ENCODE measurements at places on chromosomes 1 and 21. TPM values are rescaled to one million over a fixed set of nuclear protein-coding genes. Genes with fewer than 3 reads are reported as not detected.

The GRHL3 gene
- polyA plus RNA-seq: 10.4 TPM

The RTCA gene
- 36.7 TPM for polyA plus RNA-seq

The DMBX1 gene
- not detected for polyA plus RNA-seq

The RPL5 gene
- 2,742 TPM for polyA plus RNA-seq

The TFF2 gene
- polyA plus RNA-seq: not detected

DNA sequence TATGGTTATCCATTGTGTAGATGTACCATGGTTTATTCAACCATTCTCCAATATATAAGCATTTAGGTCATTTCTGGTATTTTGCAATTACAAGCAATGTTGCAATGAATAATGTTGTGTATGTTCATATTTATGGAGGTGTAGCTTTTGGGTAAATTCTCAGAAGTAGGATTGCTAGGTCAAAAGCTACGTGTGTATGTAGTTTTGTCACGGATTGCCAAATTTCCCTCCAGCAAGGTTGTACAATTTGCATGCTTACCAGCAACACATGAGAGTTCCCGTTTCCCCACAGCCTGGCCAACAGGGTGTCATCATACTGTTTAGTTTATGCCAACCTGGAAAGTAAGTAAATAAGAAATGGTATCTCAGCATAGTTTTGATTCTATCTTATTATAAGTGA is 36.3 kb downstream of the IGSF5 start:
- DNase-seq: no peak

- DNase-seq: peak; percentile 83
Observed at GRCh38 chr1:30379684-30380624, 343.4 kb downstream of the MATN1 start.

GRCh38 chr1:108316545-108316944 is 72.7 kb upstream of the NBPF4 start:
- no peak for DNase-seq

DNA sequence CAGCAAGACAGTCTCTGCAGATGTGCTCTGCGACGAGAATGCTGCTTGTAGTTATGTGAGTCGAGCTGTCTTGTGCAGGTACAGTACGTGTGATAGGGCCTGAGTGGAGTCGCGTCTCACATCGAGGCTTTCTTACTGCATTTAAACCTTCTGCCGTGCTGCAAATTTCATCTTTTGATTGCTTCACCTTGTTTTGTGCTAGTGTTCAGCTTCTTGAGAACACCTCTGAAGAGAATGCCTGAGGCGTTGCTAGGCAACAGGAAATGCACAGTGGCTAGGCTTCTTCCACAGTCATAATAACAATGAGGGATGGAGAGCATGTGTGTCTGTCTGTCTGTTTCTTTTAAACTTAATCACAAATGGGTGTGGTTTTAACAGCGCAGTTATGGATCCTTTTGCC is 52.9 kb downstream of the MRPS6 start:
- no peak for DNase-seq

GRCh38 chr1:3668585-3669300 is 16.4 kb downstream of the TP73 start:
- peak; percentile 59 for DNase-seq

DNA sequence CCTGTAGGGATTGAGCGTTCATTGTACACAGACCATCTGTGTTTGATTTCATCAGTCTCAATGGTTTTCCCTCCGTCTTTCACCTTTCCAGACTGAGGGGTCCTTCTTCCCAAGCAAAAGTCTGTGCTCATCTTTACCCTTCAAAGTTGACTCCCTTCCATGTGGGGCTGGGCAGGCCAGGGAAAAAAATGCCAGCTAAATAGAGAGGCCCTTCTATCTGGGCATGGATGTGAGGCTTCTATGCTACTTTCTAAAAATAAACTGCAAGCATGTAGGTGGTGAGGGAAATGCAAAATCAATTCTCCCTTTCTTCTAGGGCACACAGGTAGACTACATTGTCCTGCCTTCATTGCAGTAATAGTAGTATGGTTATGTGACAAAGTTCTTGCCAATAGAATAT is 46.7 kb upstream of the ITPKB start:
- DNase-seq: no peak

DNA sequence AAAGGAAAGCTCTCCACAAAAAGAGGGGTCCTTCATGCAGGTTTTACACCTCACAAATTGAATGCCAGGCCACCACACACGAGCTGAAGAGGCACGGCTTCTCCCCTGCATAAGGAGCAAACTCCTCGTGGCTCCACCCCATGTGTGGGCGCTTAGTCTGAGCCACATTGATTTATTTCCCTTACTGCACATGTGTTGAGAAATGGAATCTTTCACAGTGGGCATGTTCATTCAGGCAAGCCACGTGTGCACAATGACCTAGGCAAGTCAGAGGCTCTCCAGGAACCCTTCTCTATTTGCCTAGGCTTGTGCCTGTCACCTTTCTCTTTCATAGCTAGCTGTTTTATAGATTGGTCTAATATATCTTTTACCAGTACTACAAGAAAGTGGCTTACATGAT is 120.5 kb downstream of the LTN1 start:
- no peak for DNase-seq
